ENCODE measurements at places on chromosomes 4 and X.

GRCh38 chr4:145199051-145199716 lies 18.8 kb upstream of the OTUD4 start:
- DNase-seq: no peak

GRCh38 chr4:110518889-110519490 lies 43.0 kb downstream of the ENPEP start:
- no peak for DNase-seq

- DNase-seq: no peak
Measured at GRCh38 chrX:149948016-149948415, 9.7 kb upstream of the EOLA2 start.

DNA sequence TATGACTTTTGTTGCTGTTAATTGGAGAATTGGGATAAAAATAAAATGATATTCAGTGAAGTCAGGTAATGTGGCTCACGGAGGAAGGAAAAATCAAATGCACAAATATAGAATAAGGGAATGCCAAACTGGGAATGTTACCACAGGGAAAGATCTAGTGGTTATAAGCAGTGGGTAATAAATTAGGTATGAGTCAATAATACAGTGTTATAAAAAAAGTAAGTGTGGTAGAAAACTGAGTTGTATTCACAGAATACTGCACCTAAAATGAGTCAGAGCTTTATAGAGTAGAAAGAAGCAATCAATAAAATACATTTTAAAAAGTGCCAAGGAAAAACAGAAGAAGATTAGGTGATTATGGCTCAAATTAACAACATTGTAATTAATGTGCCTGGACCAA lies 34.5 kb downstream of the INTS12 start:
- DNase-seq: no peak

DNA sequence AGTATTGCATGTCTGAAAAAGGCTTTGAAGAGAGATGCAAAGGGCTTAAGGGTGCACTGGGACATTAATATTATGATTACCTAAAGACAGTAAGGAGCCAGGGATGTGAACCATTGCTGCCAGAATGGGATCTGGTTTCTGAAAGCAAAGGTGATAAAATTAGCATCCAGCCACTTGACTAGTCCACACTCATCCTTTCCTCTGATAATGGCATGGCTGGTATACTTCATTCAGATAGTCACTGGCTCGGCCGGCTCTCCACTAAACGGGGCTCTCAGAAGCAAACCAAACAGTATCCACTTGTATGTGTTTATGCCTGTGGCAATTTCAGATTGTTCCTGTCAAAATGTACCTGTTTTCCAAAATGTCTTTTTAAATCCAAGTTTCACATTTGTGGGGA lies 46.4 kb downstream of the MAMLD1 start:
- DNase-seq: no peak

GRCh38 chrX:50747471-50747900 lies 66.5 kb downstream of the SHROOM4 start:
- no peak for DNase-seq

- DNase-seq: no peak
Measured at GRCh38 chrX:119706616-119707015, 13.6 kb upstream of the SEPTIN6 start.

- no peak for DNase-seq
Measured at GRCh38 chrX:141701072-141701471, 2.5 kb upstream of the SPANXD start.

Data from NCI-H1436 treated with DMSO at 0.1 percent for 48 hours (cell line).